NCI-H2029 (cell line): ENCODE measurements at places on chromosomes 5 and 9.

- DNase-seq, result no peak
These were observed 8.0 kb downstream of the B4GALT1 start for GRCh38 chr9:33158843-33159776.

GRCh38 chr9:83432104-83432627, 106.0 kb downstream of the FRMD3 start:
- DNase-seq, result no peak

- DNase-seq, result peak; percentile 60
These were observed 61.7 kb downstream of the TRIO start for GRCh38 chr5:14204785-14205321.

GRCh38 chr9:94472806-94473360, 82.0 kb upstream of the PCAT7 start:
- DNase-seq, result no peak

DNA sequence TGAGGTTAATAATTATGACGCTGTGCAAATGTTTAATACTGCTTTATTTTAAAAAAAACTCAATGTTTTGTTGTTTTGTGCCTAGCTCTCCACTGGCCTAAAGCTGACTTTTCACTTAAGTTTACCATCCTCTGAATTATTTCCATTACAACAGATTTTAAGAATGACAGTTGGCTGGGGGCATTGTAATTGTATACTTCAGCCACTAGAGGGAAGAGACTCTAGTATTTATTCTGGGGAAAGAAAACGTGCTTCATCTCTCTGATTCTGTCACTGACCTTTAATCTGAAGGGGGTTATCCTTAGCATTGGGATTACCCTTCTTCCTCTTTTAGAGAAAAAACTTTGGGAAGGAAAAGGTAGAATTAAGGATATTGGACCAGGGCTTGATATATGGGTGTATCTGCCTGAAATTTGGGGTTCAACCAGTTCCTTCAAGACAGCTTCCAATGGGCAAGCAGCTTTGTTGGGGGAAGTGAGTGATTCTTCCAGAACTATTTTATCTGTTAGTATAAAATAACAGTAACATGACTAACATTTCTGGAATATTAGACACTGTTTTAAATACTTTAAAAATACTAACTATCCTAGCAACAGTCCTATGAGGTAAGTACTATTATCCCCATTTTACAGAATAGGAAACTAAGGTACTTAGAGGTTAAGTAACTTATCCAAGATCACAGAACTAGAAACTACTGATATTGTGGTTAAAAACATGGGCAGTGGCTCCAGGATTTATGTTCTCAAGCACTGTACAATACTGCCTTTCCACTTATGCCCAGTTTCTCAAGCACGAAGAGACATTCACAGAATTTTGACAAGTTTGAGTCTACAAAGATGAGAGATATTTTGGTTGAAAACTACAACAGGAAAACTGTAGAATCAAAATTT, 208.4 kb downstream of the CD180 start:
- DNase-seq, result peak; percentile 52

GRCh38 chr5:37757980-37758582, 81.8 kb downstream of the GDNF start:
- no peak for DNase-seq

GRCh38 chr5:96763026-96763425, 44.7 kb downstream of the ERAP1 start:
- DNase-seq, result no peak

GRCh38 chr5:110916381-110917049, 155.0 kb upstream of the TSLP start:
- DNase-seq, result no peak

DNA sequence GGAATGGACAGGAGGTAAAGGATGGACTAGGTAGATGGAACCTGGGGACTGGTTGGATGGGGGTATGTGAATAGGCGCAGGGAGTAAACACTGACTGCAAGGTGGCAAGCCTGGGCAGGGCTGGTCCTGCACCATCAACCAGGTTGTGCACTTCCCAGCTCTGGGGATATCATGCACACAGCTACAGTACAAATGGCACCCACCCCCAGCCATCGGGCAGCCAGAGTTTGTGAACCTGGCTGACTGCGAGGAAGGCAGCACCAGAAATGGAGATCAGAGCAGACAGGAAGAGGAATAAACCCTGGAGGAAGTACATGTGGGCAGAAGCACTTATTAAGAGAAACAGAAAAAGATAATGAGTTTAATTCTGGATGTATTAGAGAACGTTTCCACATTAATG, 229.1 kb downstream of the ESM1 start:
- DNase-seq, result no peak

- DNase-seq, result peak; percentile 68
These were observed 79.3 kb downstream of the SLC28A3 start for GRCh38 chr9:84261070-84261746.

DNA sequence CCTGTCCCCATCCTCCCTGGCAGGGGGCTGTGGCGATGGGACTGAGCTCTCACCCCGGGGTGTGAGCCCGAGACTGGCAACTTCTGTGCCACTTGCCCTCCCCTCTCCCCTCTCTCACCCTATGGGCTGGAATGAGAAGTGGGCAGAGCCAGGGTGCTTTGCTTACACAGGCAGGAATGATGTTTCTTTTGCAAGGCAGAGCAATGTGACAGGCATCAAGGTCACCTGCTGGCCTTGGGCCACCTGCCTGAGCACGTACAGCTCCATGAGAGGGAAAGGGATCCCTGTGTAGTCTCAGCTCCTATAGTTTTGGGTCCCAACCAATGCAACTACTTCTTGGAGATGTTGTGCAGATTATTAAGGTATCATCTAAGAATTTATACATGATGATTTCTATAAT, 252.8 kb upstream of the DAP start:
- no peak for DNase-seq

GRCh38 chr5:100322483-100322882, 212.7 kb upstream of the FAM174A start:
- DNase-seq, result no peak

- DNase-seq, result no peak
These were observed 124.7 kb downstream of the PALM2AKAP2 start for GRCh38 chr9:109904666-109905065.

DNA sequence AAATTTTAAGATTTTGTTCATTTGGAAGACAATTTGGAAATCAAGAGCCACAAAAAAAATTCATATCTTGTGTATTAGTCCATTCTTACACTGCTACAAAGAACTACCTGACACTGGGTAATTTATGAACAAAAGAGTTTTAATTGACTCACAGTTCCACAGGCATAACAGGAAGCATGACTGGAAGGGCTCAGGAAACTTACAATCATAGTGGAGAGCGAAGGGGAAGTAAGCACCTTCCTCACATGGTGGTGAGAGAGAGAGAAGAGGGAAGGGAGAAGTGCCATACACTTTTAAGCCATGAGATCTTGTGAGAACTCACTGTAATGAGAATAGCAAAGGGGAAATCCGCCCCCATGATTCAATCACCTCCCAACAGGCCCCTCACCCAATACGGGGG, 274.4 kb downstream of the KCNN2 start:
- no peak for DNase-seq

DNA sequence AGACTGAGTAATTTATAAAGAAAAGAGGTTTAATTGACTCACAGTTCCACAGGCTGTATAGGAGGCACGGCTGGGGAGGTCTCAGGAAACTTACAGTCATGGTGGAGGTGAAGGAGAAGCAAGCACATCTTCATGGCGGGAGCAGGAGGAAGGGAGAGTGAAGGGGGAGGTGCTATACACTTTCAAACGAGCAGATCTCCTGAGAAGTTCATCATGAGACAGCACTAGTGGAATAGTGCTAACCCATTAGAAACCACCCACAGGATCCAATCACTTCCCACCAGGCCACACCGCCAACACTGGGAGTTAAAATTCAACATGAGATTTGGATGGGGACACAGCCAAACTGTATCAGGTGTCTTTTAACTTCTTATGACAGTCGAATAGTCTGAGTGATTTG, 1459.3 kb upstream of the ACO1 start:
- no peak for DNase-seq

DNA sequence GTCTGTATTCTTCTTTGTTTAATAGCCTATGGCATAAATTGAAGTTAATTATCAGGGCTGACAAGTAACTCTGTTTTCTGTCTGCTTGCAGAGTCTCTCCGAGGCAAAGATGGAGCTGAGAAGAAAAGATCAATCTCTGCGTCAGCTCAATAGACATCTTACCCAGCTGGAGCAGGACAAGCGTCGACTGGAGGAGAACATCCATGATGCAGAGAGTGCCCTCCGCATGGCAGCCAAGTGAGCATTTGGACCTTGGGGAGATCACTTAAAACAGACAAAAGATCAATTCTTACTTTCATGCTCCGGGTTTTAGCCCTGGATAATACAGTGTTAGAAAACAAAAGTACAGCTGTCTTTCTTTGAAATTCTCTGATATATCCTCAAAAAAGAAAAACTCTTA, 293.8 kb downstream of the CCDC171 start:
- no peak for DNase-seq

GRCh38 chr5:98641671-98642070, 131.8 kb upstream of the RGMB start:
- DNase-seq, result no peak

GRCh38 chr9:79977074-79977435, 405.3 kb downstream of the TLE4 start:
- no peak for DNase-seq

- DNase-seq, result no peak
These were observed 250.0 kb downstream of the NR3C1 start for GRCh38 chr5:143153332-143154119.

- no peak for DNase-seq
These were observed 40.2 kb downstream of the NTNG2 start for GRCh38 chr9:132201780-132202703.

- no peak for DNase-seq
These were observed at the start of gene DBH for GRCh38 chr9:133635533-133636531. DBH (plus strand) TSS chr9:133636363; CDS start chr9:133636372, 9 bp downstream.

- DNase-seq, result no peak
These were observed 37.3 kb downstream of the PBX3 start for GRCh38 chr9:125784286-125785049.

DNA sequence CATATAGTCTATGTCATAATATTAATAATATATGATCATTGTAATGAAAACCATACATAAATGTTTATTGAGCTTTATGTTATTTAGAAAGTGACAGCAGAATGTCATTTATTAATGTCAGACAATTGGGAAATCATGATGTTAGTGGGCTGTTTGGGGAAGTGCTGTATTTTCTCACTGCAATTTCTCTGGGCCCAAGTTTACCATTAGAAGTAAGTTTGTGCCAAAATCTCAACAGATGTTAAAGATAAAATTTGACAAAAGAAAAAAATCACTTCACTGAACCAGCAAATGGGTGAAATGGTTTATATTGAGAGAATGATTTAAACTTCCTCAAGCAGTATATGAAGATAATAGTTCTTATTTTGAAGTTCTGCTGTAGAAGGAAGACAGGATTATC, 433.2 kb upstream of the SMARCA2 start:
- no peak for DNase-seq

GRCh38 chr5:31148959-31149475, 44.5 kb upstream of the CDH6 start:
- DNase-seq, result no peak

- DNase-seq, result no peak
These were observed 42.8 kb upstream of the SLIT3 start for GRCh38 chr5:169343766-169344165.

- no peak for DNase-seq
These were observed 109.3 kb downstream of the BOD1 start for GRCh38 chr5:173507171-173507570.

DNA sequence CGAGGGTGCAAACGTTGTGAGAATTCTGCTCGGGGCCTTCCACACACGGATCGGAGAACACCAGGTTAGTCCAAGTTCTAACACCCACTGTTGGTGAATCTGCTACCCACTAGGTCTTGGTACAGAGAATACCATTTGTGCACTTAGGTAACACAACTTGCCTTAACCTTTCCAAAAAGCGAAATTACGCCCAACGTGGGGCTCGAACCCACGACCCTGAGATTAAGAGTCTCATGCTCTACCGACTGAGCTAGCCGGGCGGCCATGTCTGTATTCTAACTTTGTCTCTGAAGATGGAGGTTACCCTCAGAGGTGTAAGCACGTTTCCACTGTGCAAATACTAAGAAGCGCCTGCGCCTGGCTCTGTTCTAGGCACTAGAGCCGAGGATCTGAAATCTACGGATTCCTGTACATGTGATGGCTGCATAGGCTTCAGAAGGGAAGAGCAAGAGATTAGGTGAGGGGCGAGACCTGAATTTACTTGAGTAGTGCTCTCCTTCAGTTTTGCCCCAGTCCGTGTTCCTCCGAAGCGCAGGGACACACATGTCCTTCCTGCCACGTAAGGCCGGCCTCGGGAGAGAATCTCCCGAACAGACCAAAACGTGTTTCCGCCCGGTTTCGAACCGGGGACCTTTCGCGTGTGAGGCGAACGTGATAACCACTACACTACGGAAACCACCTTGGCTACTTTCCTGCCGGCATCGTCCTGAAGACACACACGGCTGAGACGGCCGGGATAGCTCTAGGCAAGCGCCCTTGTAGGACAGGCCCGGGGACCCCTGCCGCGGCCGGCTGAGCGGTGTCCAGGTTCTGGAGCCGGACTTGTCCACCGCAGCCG, 1.1 kb upstream of the TRIM41 start:
- no peak for DNase-seq

- no peak for DNase-seq
These were observed 47.8 kb downstream of the PTPN3 start for GRCh38 chr9:109450346-109450745.

DNA sequence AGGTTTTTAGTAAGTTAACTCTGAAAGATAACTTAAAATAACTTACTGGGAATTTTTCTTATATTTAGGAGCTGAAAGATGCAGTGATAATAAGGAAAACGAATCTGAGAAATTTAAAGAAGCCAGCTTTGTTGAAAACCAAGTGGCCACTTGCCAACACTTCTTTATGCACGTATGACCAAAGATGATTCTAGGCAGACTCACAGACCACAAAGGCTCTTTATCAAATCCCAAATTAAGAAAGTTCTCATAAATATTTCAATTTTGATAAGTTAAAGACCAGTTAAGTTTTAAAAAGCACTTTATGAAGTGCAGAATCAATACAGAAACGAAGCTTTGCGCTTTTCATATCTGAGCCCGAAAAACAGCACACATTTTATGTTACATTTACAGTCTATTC, 1.5 kb downstream of the AFF4 start:
- DNase-seq, result no peak

DNA sequence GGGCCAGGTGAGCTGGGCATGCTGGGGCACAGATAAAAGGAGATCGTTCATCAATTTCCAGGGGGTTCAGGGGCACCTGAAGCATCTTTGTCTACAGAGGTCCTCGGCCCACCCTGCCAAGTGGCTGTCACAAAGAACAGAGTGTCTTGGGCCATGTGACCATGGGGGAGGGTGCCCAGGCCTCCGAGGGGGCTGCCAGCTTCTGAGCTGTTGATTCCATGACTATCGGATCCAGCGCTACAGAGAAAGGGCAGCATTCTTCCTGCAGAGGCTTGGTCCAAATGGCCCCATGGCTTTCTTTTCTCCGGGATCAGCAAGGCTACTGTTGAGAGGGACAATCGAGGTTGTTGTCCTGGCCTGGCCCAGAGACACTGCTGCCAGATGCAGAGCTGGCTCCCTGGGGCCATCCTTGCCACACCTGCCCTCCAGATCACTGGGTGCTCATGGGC, 289.2 kb downstream of the ZSWIM6 start:
- no peak for DNase-seq

- no peak for DNase-seq
These were observed 687.0 kb downstream of the CETN3 start for GRCh38 chr5:89722538-89722937.

- no peak for DNase-seq
These were observed 197.0 kb downstream of the SEC61B start for GRCh38 chr9:99419070-99419469.
